ENCODE measurements at places on chromosomes 11 and 22.
A peak's percentile ranks its signal among the peaks of the same experiment; 100 is the strongest.

DNA sequence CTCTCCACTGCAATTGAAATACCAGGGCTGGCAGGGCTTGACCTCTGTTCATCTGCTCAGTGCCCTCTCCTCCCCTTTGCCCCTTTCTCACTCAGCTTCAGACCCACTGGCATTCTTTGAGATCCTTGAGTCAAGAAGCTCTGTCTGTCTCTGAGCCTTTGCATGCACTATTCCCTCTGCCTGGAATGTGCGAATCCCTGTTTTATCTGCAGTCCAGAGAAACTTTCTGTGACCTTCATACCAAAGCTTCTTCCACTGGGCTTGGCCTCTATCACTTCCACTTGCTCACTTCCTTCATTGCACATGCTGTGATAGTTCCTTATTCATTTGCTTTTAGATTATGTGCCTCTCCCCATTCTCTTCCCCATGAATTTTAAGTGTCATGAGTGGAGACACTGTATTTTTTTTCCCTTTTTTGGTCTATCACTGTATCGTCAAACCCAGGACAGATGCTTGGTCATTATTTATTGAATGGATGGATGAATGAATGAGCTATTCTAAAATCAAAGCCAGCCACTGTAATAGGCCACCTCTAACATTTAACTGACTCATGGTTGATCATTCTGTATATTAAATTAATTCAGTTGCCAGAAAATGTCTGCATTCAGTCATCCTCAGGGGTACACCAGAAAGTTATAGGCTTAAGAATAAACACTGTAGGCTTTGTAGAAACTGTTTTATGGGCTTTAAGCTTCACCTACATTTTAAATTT is 88.7 kb upstream of the TIMP3 start:
- no peak for DNase-seq

DNA sequence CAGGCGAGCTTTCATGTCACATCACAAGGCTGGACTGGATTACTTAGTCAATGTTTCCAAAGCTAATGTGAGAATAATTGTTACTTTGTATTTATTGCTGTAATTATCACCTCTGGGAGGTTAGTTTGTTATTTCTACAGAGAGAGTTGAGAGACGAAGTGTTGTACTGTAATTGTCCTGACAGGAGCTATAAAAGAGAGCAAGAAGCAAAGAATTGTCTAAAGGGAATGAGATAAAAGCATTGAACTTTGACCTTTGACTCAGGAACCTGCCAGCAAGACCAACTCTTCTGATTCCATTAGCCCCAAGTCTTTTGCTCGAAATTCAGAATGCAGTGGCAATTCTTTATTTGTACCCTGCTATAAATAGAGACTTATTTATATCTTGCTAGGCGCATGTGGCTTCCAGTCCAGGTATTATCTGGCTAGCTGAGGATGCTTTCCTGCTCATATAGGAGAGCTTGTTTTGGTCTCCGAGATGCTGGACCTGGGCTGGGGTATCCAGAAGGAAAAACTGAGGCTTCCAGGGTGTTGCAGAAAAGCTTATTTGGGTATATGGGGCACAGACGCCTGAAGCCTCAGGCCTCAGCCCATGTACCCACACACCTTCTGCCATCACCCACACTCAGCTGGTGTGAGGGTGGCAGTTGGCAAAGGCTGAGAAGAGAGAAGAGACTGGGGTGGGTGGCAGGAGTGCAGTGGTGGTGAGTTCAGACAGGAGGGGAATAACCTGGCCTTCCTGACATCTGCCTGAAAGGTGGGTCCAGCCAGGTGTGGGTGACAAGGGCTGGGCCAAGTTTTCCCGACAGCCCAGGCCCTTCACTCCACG is 40.7 kb downstream of the SYT13 start:
- DNase-seq = no peak

GRCh38 chr11:17469998-17470397 is 6.6 kb downstream of the ABCC8 start:
- no peak for DNase-seq

GRCh38 chr22:44702479-44703198 is 635 bp downstream of the PRR5 start:
- DNase-seq = peak; percentile 17

- DNase-seq = no peak
Measured at GRCh38 chr11:459511-460220, 9.6 kb downstream of the PTDSS2 start.

GRCh38 chr22:41899992-41900651 is 14.8 kb downstream of the SHISA8 start:
- DNase-seq = no peak

GRCh38 chr11:24767411-24767810 is 270.6 kb downstream of the LUZP2 start:
- DNase-seq = no peak

DNA sequence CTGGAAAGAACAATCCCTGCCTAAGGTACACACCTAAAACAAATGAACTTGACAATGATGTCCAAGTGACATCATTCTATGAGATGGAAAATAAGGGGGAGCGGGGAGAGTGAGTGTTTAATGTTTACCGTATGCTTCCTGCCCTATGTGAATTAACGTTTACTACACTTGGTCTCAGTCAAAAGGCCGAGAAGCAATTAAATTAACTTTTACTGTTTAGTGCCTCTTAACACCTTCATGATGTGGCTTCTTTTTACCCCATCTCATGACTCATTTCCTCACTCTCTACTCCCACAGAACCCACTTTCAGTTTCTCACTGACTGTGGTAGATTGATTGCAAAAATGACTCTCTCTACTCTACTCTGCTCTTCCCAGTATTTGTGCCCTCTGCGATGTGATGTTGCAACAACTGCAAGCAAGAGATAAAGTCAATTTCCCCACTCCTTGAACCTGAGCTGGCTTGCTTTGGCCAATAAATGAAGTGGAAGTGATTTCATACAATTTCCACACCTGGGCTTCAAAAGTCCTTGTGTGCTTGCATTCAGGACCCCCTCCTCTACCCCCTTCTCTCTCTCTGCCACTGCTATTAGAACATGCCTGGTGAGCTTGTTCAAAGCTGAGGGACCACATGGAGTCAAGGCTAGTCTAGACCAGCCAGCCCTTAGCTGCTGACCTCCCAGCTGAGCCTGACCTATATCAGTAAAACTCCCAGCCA is 11.6 kb upstream of the ALKBH3 start:
- no peak for DNase-seq

Measured in effector CD4-positive, alpha-beta T cell (primary cell).